ENCODE measurements at places on chromosomes 3 and 15.

DNA sequence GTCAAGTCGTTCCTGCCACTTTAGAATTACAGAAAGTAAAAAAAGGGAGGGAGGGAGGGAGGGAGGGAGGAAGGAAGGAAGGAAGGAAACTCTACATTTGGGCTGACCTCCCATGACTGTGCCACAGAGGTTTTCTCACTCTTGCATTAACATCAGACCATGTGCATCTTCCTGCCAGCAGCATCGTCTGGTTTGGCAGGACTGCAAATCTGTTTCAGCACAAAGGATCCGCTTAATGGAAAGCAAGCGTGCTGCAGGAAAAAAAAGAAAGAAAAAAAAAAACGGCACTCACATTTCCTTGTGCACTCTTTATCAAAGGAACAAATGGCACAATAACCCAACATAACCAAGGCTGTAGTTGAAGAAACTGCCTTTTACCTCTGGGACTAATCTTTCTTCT, 148.8 kb upstream of the HES1 start:
- DNase-seq = no peak

GRCh38 chr15:62975515-62975914, 67.0 kb upstream of the TPM1 start:
- DNase-seq = no peak

DNA sequence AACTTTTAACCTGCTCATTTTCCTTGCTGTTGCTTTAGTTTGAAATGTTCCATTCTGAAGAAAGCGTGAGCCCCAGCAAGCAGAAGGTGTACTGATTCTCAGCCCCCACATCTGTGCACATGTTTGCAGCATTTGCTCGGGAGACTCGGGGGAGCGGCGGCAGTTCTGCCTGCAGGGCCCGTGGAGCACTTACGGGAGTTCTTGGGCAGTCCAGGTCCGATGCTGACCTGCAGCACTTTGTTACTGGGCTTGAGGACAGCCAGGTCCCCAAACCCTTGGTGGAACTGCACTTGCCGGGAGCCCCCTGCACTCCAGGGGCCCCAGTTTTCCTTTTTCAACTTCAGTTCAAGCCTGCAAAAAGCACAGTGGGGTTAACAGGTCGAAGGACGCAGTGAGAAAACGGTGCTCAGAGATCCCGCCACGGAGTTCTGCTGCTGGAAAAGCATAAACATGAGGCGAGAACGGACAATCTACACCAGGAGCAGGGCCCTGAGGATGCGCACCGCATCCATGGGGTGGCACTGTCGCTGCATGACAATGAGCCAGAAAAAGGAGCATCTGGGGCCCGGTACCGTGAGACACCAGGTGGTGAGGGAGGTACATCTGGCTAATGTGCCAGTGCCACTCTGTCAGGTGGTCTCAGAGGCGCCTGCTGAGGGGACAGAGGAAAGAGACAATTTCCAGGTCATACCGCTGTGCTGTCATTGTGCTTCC, 45.6 kb upstream of the LDHAL6B start:
- DNase-seq = no peak

GRCh38 chr3:87203809-87204208, 23.3 kb upstream of the CHMP2B start:
- no peak for DNase-seq

DNA sequence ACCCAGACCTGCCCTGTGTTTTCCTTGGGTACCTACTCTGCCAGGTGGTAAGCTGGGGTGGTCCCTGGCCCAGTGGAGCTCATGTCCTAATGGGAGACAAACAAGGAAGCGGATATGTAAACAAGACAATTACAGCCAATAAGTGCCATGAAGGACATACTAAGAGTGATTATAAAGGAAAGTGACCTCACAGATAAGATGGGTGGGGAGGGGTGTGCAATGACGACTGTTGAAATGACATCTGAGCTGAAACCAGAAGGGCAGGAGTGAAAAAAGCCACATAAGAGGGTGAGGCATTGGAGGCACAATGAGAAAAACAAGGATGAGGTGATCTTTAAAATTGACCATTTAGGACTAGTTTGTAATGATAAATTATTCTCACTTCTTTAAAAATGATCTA, 336.2 kb upstream of the IL12A start:
- no peak for DNase-seq

DNA sequence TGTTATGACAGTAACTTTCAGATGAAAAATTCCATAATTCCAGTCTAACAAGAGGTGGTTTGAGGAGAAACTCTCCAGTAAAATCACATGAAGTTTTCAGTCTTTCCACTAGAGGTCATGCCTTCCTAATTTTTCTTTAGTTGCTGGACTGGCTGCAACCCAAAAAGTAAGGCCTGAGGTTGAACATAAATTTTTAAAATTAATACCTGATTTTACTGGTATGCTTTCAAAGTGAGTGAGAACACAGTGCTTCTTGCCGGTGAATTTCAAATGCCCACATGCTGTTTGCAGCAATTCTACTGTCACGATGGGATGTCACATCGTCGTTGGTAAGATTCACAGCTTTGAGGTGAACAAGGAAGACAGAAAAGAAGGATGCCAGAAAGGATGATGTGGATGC, 89.0 kb upstream of the FGF12 start:
- peak; percentile 51 for DNase-seq

DNA sequence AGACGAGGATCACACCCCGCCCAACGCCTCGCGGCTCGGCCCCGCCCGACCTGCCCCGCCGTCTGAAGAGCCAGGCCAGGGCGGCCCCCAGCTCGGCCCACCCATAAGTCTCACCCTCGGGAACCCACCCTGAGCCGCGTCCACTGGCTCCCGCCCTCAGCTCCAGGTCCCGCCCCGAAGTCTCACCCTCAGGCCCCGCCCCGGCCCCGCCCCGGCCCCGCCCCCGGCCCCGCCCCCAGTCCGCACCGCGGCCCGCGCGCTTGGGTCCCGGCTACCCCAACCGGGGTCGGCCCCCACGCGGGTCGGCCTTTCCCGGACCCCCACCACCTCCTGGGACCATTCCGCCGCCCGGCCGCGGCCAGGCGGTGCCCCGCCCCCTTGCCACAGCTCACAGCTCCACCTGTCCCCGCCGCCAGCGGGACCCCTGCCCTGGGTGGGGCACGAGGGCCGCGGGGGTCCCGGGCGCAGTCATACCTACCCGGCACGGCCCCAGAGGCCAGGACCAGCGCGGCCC, 489 bp downstream of the CSPG5 start:
- no peak for DNase-seq

DNA sequence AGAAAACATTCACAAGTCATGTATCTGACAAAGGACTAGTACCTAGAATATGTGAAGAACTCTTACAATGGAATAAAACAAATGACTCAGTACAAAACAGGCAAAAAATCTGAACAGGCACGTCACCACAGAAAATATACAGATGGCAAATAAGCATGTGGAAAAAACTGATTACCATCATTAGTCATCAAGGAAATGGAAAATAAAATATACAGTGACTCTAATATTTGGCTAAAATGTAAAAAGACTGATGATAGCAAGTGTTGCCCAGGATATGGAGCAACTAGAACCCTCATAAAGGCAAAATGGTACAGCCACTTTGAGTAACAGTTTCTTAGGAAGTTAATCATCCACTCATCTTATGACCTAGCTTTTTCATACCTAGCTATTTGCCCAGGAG, 95.8 kb upstream of the ABHD17C start:
- DNase-seq = peak; percentile 31

GRCh38 chr3:99506-99905, 97.1 kb upstream of the CHL1 start:
- DNase-seq = no peak

- no peak for DNase-seq
These were observed 89.9 kb downstream of the ATP10A start for GRCh38 chr15:25773248-25773647.

- no peak for DNase-seq
These were observed 8.9 kb downstream of the GPR149 start for GRCh38 chr3:154421083-154421482.

DNA sequence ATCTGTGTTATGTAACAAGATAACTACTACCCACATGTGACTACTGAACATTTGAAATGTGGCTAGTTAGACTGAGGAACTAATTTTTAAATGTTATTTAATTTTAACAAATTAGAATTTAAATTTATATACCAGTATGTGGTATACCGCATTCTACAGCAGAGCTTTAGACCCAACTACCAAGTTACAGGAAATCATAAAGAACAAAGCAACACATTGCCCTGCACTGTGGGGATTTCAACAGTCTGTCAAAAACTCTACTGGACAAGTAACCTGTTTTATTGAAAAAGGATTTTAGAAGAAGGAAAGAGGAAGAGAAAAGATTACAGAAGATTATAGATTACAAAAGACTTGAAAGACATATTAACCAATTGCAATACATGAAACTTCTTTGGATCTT, 64.9 kb downstream of the DPH6 start:
- no peak for DNase-seq

GRCh38 chr3:157368171-157368570, 68.5 kb upstream of the PTX3 start:
- DNase-seq = no peak

DNA sequence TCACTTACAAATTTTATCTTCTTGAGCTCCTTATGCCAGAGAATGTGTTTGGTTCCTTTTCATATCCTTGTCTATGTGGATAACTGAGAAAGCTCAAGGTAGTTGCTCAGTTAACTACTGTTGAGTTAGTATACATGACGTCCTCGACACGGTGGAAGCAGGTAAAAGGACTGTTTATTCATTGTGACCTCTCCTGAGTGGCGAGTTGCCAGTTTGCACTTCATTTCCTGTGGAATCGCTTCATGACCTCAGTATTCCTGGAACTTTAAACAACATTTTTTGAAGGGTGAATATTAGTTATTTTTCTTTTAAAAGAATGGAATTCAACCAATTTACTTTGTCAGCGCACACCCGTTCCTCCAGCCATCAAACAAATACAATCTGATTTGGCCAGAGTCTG, 1.2 kb upstream of the TPRG1 start:
- no peak for DNase-seq

- DNase-seq = no peak
These were observed 309.8 kb upstream of the CTDSPL start for GRCh38 chr3:37551857-37552256.

DNA sequence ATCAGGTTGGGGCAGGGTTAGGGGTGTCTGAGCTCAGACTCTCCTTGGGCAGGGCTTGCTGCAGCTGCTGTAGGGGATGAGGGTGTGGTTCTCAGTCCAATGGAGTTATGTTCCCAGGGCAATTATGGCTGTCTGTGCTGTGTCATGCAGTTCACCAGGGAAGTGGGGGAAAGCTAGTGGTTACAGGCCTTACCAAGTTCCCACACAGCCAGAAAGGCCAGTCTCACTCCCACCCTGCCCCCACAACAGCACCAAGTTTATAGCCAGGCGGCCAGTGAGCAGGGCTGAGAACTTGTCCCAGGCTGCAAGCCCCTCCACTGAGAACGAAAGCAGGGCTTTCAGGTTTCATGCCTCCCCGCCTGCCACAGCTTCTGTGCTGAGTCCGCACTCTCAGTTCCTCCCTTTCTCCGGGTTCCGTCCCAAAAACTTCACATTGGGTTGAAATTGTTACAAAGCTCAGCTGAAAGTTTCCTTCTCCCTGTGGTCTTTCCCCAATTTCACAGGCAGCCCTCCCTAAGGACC, 19.6 kb upstream of the CPOX start:
- DNase-seq = no peak

GRCh38 chr3:50572801-50573371, 3.6 kb downstream of the HEMK1 start:
- DNase-seq = no peak

DNA sequence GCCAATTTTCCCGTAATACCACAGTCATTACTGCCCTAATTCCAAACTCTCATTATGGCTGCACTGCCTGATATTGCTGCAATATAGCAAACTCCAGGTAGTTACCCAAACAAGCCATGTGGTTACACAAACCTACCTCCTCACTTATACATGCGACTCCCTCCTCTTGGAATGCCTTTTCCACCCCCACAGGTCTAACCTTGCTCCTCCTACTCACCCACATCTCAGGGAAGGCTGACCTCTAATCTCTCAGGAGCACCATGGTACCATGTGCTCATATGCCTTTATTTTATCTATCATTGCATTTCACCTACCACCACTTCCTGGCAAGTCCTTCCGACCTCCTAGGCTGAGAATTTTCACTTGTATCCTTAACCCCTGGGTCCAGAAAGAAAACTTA, 2.9 kb downstream of the RBPMS2 start:
- no peak for DNase-seq

DNA sequence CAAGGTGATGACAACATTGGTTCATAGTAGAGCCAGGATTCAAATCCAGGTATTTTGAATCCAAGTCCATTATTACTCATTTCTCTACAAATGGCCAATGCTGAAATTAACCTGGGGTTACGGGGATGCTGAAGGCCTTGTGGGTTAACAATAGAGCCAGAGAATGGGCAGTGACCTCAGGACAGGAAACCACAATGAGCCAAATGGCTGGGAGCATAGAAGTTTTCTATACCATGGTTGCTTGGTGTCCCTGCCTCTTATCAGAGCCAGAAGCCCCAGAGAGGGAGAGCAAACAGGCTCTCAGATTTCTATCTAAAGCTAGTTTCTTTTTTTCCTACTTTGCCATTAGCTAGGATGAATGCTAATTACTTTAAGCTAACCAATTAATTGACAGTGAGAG, 82.3 kb downstream of the TNIK start:
- no peak for DNase-seq

- no peak for DNase-seq
These were observed 29.1 kb upstream of the IREB2 start for GRCh38 chr15:78408961-78409360.

DNA sequence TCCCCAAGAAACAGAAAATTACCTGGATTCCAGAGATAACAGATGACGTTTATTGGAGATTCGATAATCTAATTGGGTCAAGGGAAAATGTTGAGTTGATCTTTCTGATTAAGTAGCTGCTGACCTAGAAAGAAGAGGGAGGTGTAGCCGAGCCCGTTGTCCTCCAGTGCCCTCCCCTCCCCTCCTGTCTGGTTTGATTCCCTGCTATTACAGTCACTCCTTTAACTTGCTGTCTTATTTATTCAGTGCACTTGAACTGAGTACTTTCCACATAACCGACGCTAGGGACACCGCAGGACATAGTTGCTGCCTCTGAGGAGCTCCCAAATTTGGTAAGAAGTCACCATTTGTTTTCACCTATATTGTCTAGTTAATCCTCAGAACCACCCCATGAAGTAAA, 103.7 kb downstream of the AQP9 start:
- DNase-seq = no peak

GRCh38 chr3:143856252-143856970, 8.1 kb upstream of the SLC9A9 start:
- no peak for DNase-seq

- no peak for DNase-seq
These were observed 4.3 kb upstream of the CCR8 start for GRCh38 chr3:39325236-39325635.

GRCh38 chr3:147341727-147342126, 64.6 kb downstream of the ZIC4 start:
- DNase-seq = no peak

- no peak for DNase-seq
These were observed 58.9 kb downstream of the SLMAP start for GRCh38 chr3:57815036-57815435.

- DNase-seq = no peak
These were observed 629 bp upstream of the NOX5 start for GRCh38 chr15:69013726-69014406.

GRCh38 chr3:12345141-12345561, 56.3 kb downstream of the PPARG start:
- DNase-seq = peak; percentile 34

- no peak for DNase-seq
These were observed 26.2 kb downstream of the PDE8A start for GRCh38 chr15:85007741-85008397.

GRCh38 chr3:170762064-170762463, 107.9 kb downstream of the RPL22L1 start:
- DNase-seq = peak; percentile 37
